Suprapubic skin (tissue), 4 donors: ENCODE measurements at places on chromosomes 2 and 18.

DNA sequence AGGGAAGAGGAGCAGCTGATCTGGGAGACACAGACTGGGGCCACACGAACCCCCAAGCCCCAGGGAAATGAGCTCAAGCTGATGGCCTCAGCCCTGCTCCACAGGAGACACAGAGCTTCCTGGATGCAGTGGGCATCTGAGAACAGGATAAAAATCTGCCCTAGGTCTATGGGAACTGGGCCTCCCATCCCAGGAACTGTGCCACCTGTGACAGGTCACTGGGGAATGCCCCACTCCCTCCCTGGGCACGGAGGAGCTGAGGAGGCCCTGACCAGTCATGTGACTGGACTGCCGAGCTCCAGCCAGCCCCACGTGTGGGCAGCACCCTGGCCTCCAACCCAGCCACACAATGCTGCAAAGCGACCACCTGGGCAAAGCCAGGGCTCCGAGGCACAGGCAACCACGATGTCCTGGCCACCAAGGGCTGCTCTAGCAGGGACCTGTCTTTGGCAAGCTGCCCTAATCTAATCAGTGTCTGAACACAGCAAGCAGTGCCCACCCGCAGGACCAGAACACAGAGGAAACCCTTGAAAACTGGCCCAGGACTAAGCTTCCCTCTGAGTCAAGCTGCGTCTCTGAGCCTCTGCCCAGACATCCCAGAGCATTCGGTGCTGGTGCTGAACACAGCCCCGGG, 57.8 kb upstream of the ID2 start:
- peak; percentile 54 for DNase-seq

DNA sequence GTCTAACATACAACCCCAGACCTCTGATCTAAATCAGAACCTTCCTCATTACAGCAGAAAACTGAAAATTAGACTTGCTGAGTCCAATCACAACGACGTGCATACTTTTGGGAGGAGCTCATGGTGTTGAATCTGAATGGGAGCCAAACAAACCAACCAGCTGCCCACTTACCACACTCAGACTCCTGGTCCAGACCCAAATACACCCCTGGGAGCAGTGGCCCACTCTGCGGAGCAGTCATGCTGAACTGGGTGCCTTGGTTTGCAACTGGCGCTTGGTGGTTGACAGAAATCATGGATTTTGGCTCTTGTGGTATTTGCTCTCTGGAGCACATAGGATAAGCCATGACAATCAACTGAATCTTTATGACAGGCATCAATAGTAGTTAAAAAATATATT, 253.6 kb upstream of the TNP1 start:
- no peak for DNase-seq

DNA sequence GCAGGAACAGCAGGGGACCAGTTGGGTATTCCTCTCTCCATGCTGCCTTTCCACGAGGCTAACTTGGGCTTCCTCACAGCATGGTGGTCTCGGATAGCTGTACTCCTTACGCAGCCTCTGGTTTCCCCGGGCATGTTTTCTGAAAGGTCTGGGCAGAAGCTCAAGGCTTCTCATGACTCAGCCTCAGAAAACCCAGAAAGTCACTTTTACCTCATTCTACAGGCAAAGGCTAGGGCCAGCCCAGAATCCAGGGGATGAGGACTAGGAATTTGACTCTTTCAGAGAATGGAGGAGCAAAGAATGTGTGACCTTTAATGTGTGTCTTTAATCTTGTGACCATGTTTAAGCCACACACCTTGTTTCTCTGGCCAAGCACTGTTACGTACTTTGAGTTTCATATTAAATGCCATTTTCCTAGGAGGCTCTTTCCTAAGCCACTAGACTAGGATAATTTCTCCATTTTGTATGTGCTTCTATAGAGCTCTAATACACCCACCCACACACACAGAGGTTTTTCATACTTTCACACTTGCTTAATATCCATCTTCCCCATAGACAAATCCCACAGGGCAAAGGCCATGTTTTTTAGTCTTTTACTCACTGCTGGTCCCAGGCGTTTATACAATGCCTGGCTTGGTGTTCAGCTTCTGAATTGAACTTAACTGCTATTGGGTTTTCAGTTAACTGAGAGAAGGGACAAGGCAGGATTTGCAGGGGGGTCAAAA, 77.3 kb downstream of the LONRF2 start:
- no peak for DNase-seq

DNA sequence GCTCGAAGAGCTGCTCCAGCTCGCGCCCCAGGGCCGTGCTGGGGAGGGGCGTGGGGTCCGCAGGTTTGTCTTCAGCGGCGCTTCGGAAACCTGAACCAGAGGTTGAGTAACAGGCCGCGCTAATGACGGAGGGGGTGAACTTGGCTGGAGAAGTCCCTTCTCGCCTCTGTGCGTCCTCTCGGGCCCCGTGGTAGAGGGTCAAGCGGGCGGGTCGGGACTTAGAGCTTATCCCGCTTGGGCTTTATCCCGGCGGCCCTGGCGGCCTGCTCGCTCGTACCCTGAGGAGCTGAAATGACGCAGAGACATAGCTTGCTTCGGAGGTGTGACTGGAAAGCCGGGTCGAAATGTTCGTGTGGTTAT, 479 bp downstream of the RNMT start:
- peak; percentile 85 for DNase-seq

DNA sequence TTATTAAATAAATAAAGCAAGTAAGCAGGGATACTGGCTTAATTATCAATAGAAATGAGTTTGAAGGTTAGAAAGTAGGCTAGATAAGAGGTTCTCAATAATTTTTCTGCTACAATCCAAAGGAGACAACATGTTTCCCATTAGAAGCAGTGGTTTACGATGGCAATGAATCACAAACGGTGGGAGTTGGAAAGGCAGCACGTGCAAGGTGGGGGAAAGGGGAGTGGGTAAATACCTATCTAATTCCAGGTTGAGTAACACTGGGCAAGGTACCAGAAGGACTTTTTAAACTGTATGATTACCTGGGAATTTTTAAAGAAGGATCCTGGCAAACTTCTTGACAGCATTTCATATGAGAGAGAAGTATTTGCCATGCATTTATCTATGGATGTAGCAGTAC, 289.9 kb downstream of the NBAS start:
- no peak for DNase-seq

DNA sequence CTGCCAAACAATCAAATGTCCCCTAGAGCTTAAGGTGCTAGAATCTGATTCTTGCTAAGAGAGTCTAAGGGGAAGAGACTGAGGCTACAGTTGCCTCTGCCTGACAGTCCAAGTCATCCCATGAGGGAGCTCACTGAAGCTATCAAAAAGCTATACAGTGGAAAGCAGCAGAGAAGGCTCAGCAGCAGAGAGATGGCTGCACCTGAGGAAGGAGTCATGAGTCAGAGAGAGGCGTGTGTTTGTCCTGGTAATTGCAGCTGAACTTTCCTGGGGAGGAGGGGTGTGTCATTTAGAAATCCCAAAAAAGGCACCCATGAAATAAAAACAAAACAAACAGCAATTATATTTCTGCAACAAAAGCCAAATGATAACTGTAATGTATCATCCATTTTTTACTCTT, 305.2 kb upstream of the UBE2E3 start:
- no peak for DNase-seq

- no peak for DNase-seq
These were observed 220.1 kb downstream of the AGPS start for GRCh38 chr2:177612659-177613058.

- DNase-seq, result peak; percentile 60
These were observed 297.3 kb downstream of the CYP26B1 start for GRCh38 chr2:71850306-71850801.

GRCh38 chr2:181083140-181083539, 102.7 kb downstream of the UBE2E3 start:
- DNase-seq, result no peak

- DNase-seq, result no peak
These were observed 55.7 kb downstream of the NPAS2 start for GRCh38 chr2:100875516-100876230.

DNA sequence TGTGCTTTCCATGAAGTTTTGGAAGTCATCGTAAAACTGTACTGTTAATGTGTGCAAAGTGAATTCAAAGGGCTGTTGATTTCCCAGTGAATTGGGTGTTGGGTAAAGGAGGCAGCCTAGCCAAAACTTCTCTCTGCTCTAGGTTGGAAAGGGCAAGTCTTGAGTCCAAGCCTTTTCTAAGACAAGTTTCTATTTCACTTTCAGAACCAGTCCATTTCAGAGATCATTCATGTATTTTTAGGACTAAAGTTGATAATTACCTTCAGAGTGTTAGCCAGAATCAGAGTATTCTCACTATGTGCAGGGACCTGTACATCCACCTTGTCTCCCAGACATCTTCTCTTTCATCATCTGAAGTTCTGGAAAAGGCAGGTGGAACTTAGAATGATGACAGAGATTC, 636.1 kb upstream of the KLHL29 start:
- DNase-seq, result no peak

GRCh38 chr2:69017835-69018234, 4.9 kb downstream of the ANTXR1 start:
- no peak for DNase-seq

- no peak for DNase-seq
These were observed 344.9 kb downstream of the TSN start for GRCh38 chr2:122100346-122100745.

DNA sequence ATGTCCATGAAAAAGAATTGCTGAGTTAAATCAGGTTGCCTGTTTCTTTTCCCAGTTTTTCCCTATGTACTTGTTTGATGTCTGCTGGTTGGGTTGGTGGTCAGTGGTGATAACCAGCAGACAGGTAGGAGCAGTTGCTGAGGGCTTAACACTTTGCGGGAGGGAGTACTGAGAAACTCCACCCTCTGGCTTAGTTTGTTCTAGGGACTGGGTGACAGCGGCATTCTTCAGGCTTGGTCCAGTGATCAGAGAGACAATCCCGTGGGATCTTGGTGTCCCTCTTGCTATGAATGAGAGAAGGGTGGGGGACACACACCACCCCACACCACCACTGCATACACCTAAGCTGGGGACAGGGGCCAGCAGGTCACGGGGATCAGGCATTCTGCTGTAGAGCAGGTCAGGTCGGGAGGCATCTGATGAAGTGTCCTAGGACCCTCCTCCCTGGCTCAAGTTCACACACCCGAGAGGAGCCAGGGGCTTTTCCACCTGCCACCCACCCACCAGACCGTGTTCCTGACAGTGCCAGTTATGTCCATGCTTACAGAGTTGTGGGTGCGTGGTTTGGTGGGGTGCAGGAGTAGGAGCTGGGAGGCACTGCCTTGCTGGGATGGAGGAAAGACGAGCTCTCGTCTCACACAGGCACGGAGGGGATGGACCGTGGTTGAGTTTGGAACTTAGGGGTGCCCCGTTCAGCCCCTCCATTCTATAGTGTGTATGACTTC, 21.3 kb upstream of the ALLC start:
- DNase-seq, result peak; percentile 35

DNA sequence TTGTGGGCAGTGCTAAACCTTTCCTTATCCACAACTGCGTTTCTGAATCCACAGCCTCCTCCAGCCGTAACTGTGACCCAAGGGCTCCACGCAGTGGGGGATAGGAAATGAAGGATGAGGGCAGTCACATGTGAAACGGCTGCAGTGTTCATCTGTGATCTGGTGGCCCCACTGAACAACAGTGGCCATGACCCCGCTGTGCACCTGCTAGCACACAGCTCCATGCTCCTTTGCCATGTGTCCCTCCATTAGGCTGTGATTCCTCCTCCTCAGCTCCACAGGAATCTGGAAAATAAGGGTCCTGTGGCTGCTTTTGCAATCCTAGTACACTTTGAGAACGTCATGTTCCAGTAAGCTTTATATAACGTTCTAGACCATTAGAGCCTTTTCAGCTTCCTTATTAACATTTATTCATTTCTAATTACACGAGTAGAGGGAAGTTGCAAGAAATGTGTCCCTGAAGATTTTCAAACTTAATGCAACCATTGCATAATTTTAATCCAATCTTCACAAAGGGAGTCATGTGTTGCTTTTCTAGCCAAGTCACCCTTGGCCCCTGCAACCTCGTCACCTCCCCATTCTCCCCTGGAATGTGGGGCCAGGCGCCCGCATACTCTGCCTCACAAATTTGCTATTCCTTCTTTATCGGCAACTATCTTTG, 7.1 kb upstream of the NAPG start:
- no peak for DNase-seq

DNA sequence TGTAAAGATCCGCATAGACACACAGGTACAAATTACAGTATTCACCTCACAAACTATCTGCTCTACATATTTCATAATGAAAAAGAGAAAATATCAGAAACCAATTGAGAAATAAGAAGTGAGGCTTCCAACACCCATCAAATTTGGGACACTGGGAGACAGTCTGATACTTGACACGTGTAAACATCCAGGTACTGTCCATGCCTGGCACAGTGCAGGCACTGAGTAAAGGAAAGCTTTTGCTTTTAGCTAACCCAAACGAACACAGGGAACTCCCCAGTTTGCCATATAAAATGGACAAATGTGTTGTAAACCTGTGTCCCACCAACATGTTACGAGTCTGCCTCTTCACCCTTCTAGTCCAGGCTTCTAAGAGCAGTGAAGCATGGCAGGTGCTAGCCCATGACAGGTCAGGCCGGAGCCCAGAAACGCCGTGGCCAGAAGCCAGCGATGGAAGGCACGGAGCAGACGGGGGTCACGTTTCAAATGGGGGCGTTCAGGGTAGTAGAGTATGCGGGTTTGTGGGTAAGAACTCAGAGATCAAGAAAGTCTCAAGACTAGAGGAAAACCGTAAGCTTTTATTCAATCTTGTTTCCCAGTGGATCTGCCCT, 27.0 kb downstream of the CDH2 start:
- no peak for DNase-seq

DNA sequence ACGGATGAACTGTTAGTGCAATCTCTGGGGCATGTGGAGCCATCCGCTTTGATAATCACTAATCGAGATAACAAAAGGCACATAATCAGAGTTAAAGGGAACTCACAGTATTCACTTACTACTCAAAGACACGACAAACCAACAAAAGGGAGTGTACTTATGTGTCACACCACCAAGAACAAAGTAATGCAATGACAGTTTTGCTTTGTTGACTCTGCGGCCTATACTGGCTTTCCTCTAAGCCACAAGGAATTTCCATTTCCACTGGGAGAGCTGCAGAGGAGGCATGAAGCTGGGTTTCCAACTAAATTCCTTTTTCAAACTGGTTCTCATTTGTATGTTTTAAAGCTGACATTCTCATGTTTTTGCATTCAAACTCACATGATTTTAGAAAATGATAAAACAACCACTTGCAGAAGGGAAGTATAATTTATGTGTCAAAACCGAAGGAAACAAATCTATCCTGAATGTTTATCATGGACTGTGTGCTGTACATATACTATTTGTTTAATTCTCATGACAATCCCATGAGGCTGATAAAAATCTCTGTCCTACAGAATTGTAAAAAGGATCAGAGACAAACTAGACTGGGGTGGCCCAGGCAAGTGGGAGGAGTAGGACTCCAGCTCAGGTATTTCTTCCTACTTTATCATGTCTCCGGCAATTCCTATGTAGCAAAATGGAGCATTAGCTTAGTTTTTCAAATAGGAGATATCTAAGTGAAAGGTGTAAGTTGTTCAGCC, 149.6 kb upstream of the SMAD7 start:
- no peak for DNase-seq

DNA sequence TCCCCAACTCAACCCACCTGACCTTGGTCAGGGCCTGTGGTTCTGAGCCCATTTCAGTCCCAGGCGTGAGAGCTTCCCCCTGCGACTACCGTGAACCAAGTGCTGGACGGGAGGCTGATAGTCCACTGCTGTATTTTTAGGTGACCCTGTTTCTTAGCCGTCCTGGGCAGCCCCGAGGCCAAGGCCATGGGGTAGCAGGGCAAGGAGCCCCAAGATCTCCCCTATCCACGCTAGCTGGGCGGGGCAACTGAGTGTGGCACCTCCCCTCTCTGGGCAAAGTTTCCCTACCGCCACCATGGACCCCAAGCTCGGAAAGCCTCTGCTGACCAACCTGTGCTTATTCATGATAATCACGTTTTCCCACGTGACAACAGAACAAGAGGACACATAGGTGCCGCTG, 583 bp upstream of the KLHL30 start:
- DNase-seq, result no peak
